Ureter (tissue), 1 donor: ENCODE measurements at places on chromosomes 1 and 21. TPM values are rescaled to one million over a fixed set of nuclear protein-coding genes. Genes with fewer than 3 reads are reported as not detected.

The SPRR2B gene
- total RNA-seq, result not detected

The F13B gene
- not detected for total RNA-seq

DNA sequence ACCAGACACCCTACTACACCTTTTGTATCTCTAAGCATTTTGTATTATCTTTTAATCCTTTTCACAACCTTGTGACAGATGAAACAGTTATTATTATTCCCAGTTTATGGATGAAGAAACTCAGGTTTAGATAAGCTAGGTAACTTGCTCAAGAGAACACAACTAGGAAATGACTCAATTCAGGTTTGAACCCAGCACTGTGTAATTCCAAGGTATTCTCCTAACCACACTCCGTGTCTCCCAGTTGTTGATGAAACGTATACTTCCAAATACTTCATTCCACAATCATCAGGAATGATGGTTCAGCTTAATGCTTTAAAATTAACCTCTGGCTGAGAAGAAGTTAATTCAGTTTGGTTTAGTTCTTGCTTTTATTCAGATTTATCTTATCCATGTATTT, 51.7 kb upstream of the MRPS6 start:
- no peak for DNase-seq

- no peak for DNase-seq
Observed at GRCh38 chr21:44734026-44734745, 22.8 kb upstream of the TSPEAR start.

- DNase-seq, result no peak
Observed at GRCh38 chr1:182574156-182574555, 14.9 kb downstream of the RNASEL start.
